Articular chondrocyte of knee joint (primary cell): ENCODE measurements at places on chromosomes 4 and X. TPM values are rescaled to one million over a fixed set of nuclear protein-coding genes. Genes with fewer than 3 reads are reported as not detected.

Gene BANK1
- total RNA-seq, result 3.1 and 3.4 TPM in 2 replicates

Gene ARMCX4
- 6.1 and 6.4 TPM in 2 replicates for total RNA-seq

Gene SPANXA1
- total RNA-seq, result 0.22 TPM in 1 of 2 replicates, not detected in the other

Gene PCDH7
- total RNA-seq, result 0.97 TPM in 1 of 2 replicates, not detected in the other

Gene VCX3A
- total RNA-seq, result not detected in 2 replicates

Gene PHEX
- 0.76 and 1.3 TPM in 2 replicates for total RNA-seq

Gene PLP1
- total RNA-seq, result 0.86 TPM in 1 of 2 replicates, not detected in the other

Gene GPRIN3
- total RNA-seq, result 0.22 and 0.26 TPM in 2 replicates

Gene SSX4
- not detected in 2 replicates for total RNA-seq

Gene NLRP2B
- under 0.01 TPM in 1 of 2 replicates, not detected in the other for total RNA-seq

Gene RASL11B
- total RNA-seq, result 0.11 TPM in 1 of 2 replicates, not detected in the other

Gene BGN
- 116 and 154 TPM in 2 replicates for total RNA-seq

Gene PDCL2
- not detected in 2 replicates for total RNA-seq

Gene ATRX
- 79.8 and 94.7 TPM in 2 replicates for total RNA-seq

Gene F8A2
- not detected in 2 replicates for total RNA-seq

Gene XG
- total RNA-seq, result 12.5 and 18.4 TPM in 2 replicates

Gene GPR50
- not detected in 2 replicates for total RNA-seq

Gene HTN3
- not detected in 2 replicates for total RNA-seq

Gene BMP3
- total RNA-seq, result not detected in 2 replicates

Gene MAGEB5
- total RNA-seq, result not detected in 2 replicates

Gene CLTRN
- 0.32 and 0.52 TPM in 2 replicates for total RNA-seq

Gene NBDY
- 8.9 and 11.2 TPM in 2 replicates for total RNA-seq

Gene RNF212
- total RNA-seq, result 9.2 and 9.5 TPM in 2 replicates
